ENCODE measurements at places on chromosomes 3 and 15.

- DNase-seq = no peak
Observed at GRCh38 chr3:108251265-108251664, 29.0 kb upstream of the IFT57 start.

GRCh38 chr15:92226020-92226612 is 167.6 kb upstream of the ST8SIA2 start:
- DNase-seq = no peak

GRCh38 chr3:116331380-116331779 is 113.9 kb downstream of the LSAMP start:
- no peak for DNase-seq

GRCh38 chr15:73891328-73892315 is 18.3 kb downstream of the TBC1D21 start:
- DNase-seq = no peak

GRCh38 chr3:100057716-100058575 is 56.4 kb downstream of the FILIP1L start:
- DNase-seq = no peak

- no peak for DNase-seq
Observed at GRCh38 chr15:78930577-78931388, 14.1 kb downstream of the CTSH start.

DNA sequence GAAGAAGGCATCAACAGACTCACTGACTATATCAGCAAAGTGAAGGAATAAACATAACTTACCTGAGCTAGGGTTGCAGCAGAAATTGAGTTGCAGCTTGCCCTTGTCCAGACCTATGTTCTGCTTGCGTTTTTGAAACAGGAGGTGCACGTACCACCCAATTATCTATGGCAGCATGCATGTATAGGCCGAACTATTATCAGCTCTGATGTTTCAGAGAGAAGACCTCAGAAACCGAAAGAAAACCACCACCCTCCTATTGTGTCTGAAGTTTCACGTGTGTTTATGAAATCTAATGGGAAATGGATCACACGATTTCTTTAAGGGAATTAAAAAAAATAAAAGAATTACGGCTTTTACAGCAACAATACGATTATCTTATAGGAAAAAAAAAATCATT is 17.8 kb downstream of the LMOD3 start:
- no peak for DNase-seq

DNA sequence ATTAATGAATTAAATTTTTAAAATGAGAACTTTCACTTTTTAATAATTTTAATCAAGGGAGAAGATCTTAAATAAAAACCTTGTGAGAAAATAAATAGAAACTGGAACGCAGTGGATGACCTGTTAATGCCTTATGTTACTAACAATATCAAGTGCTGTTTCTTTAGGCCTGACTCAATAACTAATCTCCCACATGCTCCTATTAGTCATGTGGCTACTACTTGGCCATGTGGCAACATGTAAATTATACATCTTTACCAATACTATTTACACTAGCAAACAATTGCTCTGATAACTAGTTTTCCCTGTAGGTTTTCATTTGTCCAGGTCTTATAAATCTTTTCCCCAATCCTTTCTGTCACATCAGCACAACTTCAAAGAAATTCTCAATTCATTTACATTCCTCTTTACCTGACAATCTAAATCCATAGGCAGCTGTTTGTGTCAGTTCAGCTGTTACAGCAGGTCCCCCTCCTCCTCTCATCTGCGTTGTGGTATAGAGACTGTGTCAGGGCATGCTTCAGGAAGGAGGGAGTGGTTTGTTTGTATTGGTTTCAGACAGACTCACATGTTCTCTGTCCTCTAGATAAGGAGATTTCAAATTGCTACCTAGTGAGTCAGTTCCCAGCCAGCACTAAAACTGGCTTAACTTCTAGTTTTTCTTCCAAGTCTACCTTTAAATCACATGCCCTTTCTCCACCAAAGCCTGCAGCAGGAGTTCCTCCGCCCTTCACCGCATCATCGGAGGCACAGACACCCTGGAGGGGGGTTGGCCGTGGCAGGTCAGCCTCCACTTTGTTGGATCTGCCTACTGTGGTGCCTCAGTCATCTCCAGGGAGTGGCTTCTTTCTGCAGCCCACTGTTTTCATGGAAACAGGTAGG is 11.3 kb upstream of the C3orf52 start:
- peak; percentile 48 for DNase-seq

DNA sequence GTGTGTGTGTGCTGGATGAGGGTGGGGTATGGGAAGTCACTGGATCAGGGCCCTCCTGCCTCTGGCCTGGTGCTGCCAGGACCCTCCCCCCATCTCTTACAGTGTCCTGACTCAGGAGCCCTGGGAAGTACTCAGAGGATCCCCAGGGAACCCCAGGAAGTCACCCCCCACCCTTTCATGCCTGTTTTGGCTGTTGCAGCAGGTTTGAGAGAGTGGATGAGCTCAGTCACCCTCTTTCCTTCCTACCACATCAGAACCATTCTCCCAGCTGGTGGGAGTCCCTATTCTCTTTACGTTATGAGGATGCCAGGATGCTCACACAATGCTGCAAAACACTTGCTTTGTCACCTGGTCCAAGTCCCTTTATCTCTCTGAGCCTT is 59.0 kb downstream of the BDH1 start:
- no peak for DNase-seq

- DNase-seq = no peak
Observed at GRCh38 chr15:47588958-47589357, 128.3 kb upstream of the SEMA6D start.

- DNase-seq = no peak
Observed at GRCh38 chr3:194431554-194431953, 32.5 kb upstream of the GP5 start.

DNA sequence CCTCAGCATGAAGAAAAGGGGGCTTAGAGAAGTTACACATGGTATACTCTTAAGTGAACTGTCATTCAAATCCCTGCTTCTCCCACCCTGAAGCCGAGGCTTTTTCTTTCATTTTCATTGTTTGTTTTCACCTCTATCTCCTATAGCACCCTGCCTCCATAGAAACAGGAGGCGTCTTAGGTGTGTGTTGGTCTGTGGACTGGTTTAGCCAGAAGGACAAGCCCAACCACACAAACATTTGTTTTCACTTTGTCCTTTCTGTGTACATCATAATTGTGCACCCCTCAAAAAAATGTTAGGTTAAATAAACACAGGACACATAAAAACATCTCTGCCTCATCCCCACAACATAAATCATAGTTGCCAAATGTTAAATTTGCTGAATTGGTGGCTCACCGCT is 73.3 kb upstream of the UBE2E2 start:
- DNase-seq = no peak

- DNase-seq = no peak
Observed at GRCh38 chr15:62883938-62884479, 158.5 kb upstream of the TPM1 start.

DNA sequence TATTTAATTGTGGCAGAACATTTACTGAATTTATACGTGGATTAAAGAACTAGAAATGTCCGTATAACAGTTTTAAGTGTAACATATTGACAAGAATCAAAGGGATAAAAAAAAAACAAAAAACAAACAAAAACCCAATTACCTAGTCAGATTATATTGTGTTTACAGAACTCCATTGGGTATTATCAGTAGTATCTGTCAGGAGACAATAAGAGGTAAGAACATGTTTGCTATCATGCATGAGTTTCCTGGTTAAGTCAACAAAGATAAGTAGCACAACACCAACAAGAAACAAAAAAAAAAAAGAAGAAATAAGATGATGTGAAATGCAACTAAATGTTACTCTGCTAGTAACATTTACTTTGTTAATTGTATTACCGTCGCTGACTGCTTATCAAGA is 570.6 kb downstream of the ZBBX start:
- DNase-seq = no peak

DNA sequence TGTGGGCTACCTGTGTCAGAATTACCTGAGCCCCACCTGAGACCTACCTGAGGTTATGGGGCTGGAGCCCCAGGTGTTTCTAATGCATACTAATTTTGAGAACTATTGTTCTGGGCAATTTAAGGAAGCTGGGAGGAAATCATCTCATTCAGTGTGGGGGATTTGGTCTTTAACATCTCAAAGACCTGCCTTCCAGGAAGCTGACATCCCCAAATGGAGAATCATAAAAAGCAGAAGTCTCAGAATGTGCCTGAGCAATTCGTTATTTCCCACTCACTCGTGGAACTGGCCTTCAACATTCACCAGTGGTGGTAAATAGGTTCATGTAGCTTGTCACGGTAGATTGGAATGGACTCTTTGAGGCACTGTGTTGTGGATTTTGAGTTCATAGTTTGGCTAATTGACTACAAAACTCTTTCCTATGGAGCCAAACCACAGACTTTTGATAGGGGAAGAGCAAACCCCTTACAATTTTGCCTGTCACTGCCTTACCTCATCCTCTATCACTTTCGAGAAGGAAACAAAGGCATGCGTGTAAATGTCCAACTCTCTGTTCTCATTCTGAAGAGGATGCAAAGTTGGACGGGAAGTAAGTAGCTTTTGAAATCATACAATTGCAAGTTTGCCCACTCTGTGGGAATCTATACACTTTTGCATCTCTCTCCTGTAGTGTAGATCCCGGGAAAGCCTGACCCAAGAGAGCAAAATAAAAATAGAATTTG is 521.0 kb upstream of the MDFIC2 start:
- DNase-seq = no peak

DNA sequence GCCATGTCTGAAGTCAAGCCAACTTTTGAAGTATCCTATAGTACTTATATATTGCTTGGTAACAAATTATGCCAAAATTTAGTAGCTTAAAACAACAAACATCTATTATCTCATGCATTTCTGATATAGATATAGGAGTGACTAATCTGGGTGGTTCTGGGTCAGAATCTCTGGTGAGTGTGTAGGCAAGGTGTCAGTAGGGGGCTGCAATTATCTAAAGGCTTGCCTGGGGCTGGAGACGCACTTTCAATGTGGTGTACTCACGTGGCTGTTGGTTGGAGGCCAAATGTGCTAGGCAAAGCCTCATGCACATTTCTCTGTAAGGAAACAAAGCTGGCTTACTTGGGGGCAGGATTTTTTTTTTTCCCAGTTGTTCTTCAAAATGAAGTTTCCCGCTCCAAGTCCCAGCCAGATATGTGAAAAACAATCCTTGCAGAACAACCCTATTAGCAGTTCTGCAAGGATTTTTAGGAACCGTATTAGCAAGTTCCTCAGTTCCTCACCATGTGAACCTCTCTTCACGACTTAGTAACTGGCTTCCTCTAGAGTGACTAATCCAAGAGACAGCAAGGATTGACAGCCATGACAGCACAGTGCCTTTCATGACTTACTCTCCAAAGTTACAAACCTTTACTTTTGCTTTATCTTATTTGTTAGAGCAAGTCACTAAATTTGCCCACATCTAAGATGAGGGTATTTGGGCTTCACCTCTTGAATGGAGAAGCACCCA is 25.8 kb downstream of the GREM1 start:
- no peak for DNase-seq

Measured in mesothelial cell of epicardium (in vitro differentiated cells).